ENCODE measurements at places on chromosomes 1 and 21. TPM values are rescaled to one million over a fixed set of nuclear protein-coding genes. Genes with fewer than 3 reads are reported as not detected.

Gene EXO5
- total RNA-seq, result 10.1 TPM

Gene TDRD5
- not detected for total RNA-seq

Gene HSD11B1
- total RNA-seq, result 0.49 TPM

Gene VWA1
- total RNA-seq, result not detected

Gene DRAM2
- total RNA-seq, result 38.8 TPM

Gene C8A
- total RNA-seq, result not detected

Gene ADAR
- total RNA-seq, result 247 TPM

Gene S100B
- total RNA-seq, result not detected

Gene CDKN2C
- 7.7 TPM for total RNA-seq

Gene DISC1
- total RNA-seq, result 15.5 TPM

Gene CD34
- total RNA-seq, result not detected

Gene CFAP141
- total RNA-seq, result not detected

Gene FASLG
- 4.9 TPM for total RNA-seq

Gene FALEC
- total RNA-seq, result 0.64 TPM

Gene CACNA1S
- not detected for total RNA-seq

Gene PCBP3
- 1.6 TPM for total RNA-seq

Gene LCE2A
- total RNA-seq, result not detected

Gene NCAM2
- total RNA-seq, result not detected

Gene TAS1R3
- 1.5 TPM for total RNA-seq

Gene COL11A1
- total RNA-seq, result not detected

Gene HSD3B1
- total RNA-seq, result not detected

Gene ETV3L
- not detected for total RNA-seq

Gene ASCL5
- not detected for total RNA-seq

Gene FLG2
- total RNA-seq, result not detected

Gene NEK2
- not detected for total RNA-seq

Gene ATP1B1
- total RNA-seq, result 3.5 TPM

Gene ANGPTL1
- not detected for total RNA-seq

Gene GJB5
- not detected for total RNA-seq

Gene DUSP23
- 14.5 TPM for total RNA-seq

Gene CNIH4
- total RNA-seq, result 50.9 TPM

Gene SYT11
- total RNA-seq, result 18.2 TPM

Gene UTP11
- 17.5 TPM for total RNA-seq

Gene TRAF3IP3
- total RNA-seq, result 574 TPM

Gene TNFRSF4
- total RNA-seq, result 15.5 TPM

Gene FAM163A
- total RNA-seq, result 0.11 TPM

Gene TAS1R1
- not detected for total RNA-seq

Gene PLXNA2
- total RNA-seq, result 4.0 TPM

Gene KCND3
- total RNA-seq, result not detected

Gene S100A16
- not detected for total RNA-seq

Gene FCRL1
- total RNA-seq, result not detected

Gene UBE2U
- total RNA-seq, result not detected

Gene PHGDH
- 3.1 TPM for total RNA-seq

Gene TMCC2
- total RNA-seq, result 1.2 TPM

Gene MROH7
- 0.22 TPM for total RNA-seq

Gene TACSTD2
- total RNA-seq, result not detected

Gene SPRR3
- not detected for total RNA-seq

Gene TNFSF4
- 3.9 TPM for total RNA-seq

Gene EVA1B
- 7.3 TPM for total RNA-seq

Gene TMOD4
- total RNA-seq, result 6.4 TPM

Gene GLIS1
- not detected for total RNA-seq

Gene PLPPR5
- not detected for total RNA-seq

Gene NUDT17
- total RNA-seq, result 3.1 TPM

Gene HLCS
- 13.9 TPM for total RNA-seq

Gene KCNK2
- total RNA-seq, result not detected

Gene FHAD1
- not detected for total RNA-seq

Gene SLC1A7
- not detected for total RNA-seq

Gene KRTAP10-7
- total RNA-seq, result not detected
